Panc1 (cell line): ENCODE measurements at places on chromosomes 5 and 9.

- no peak for DNase-seq
Measured at GRCh38 chr5:57979671-57980070, 480.2 kb downstream of the PLK2 start.

GRCh38 chr5:166719991-166720390 is 1571.5 kb upstream of the WWC1 start:
- DNase-seq, result no peak

GRCh38 chr5:157282150-157282549 is 16.2 kb downstream of the CYFIP2 start:
- DNase-seq, result no peak

- DNase-seq, result no peak
Measured at GRCh38 chr9:135136991-135137832, 49.7 kb downstream of the OLFM1 start.

DNA sequence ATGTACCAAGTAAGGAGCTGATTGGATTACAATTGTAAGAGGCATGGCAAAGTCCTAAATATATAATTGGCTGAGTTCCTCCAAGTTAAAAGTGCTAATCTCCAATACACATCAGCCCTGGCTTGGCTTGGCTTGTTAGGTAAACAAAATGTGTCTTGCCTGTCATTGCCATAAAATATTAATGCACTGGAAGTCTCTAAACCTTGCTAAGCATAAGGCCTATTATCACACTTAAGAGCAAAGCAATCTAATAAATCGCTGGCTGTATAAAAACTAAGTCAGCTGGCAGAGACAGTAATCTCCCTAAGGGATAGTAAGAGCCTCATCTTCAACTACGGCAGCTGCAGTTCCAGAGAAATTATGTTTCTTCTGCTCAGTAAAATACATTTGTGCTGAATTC is 418.6 kb upstream of the GRAMD2B start:
- no peak for DNase-seq

- DNase-seq, result no peak
Measured at GRCh38 chr9:132651259-132651658, 18.5 kb downstream of the DDX31 start.

GRCh38 chr9:114335745-114336144 is 6.1 kb downstream of the ORM2 start:
- no peak for DNase-seq

DNA sequence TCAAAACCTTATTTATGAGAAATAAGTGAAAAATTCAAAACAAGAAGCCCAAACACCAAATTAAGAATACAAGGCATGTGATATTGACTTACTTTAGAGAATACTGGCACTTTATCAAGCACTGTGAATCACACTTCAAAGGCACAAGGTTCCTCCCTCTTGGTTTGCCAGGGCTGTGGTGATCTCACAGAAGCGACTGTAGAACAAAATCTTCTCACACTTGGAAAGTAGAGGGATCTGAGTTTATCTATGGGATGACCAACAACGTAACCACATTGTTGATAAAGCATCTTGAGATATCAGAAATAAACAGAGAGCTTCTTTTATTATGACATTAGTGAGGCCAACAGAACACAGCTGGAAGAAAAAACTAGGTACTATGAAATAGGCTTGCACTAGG is 295.9 kb downstream of the NFIB start:
- DNase-seq, result no peak

DNA sequence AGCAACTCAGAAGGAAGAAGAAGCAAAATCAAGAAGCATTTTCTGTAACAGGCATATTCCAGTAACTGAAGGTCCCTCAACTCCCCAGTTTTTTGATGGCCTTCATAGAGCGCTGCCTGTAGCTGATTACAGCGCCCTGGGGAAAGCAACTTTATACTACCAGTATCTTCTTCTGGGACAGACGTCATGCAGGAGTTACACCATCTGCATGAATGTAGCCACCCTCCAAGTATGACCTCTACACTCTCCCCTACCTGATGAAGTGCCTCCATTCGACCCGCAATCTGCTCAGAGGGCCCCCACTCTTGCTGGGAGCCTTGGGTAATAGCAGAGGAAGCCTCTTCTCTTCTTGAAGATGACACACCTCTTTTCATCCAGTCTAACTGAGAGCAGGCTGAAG is 21.0 kb upstream of the SH3TC2 start:
- no peak for DNase-seq

DNA sequence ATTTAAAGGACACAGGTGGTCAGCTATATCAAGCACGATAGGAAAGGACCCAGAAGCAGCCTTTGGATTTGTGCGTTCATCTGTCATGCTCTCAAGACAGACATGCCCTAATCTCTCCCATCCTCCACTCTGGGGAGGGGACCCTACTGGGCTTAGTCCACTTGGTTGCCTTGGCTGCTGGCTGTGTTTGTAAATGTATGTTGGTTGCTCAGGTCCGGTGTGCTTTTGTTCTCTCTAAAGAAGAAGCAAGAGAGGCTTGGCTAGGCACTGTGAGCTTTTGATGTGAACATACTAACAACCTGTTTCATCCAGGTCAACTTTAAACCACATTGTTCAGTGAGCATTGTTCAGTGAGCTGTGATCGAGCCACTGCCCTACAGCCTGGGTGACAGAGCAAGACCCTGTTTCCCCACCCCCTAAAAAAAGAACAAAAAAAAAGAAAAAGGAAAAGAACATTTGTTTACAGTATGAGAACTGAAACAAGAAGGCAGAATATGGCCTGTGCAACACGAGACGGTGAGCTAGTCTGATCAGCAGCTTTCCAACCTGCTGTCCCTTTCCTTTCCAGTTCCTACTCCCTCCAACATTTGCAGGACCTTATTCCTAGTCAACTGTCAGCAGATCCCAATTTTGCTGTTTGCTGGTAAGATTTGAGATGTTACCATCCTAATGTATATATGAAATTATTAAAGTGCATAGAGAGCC is 228.3 kb downstream of the ARHGAP26 start:
- DNase-seq, result no peak
